Activated CD4-positive, alpha-beta T cell treated with anti-CD3 and anti-CD28 coated beads for 4 hours (primary cell): ENCODE measurements at places on chromosomes 12 and 14.

GRCh38 chr12:53798575-53798974 is 46.8 kb upstream of the CISTR start:
- DNase-seq: no peak

- DNase-seq: no peak
These were observed 228.6 kb downstream of the DPF3 start for GRCh38 chr14:72665259-72665658.

DNA sequence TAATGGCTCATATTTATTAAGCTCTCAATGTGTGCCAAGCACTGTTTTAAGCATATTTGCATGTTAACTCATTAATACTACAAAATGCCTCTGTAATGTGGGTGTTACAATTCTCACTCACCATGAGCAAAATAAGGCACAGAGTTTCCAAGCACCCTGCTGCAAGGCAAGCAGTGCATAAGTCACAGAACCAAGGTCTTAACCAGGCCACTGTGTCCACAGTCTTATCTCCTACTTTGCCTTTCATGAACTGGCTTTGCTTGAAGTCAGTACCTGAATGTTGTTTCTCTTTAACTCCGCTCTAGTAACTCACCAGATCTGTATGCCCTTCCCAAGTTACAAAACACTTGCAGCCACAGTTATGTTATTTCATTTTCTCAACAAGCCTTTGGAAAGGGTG is 1372.7 kb downstream of the AACS start:
- DNase-seq: no peak

- DNase-seq: no peak
These were observed 133.0 kb upstream of the PZP start for GRCh38 chr12:9341260-9341585.

DNA sequence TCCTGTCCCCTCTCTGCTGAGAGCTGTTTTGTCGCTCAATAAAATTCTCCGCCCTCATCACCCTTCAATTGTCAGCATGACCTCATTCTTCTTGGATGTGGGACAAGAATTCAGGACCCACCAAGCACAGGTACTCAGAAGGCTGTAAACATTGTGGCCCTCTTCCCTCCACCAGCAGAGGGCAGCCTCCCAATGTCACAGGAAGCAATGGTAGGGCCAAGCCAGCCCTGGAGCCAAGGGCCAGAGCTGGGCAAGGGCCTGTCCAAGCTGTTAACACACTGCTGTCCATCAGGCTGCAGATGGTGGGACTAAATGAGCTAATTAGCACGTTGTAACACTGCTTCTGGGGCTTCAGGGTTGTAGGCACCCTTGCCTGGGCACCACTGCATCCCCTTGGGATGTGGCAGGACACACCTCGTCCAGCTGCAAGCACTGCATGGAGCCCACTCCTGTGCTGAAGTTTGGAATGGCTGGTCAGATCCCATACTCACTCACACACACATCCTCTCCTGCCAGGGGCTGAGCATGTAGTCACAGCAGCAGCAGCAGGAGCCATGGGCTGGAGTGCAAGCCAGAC is 62.7 kb upstream of the HECTD1 start:
- DNase-seq: no peak

DNA sequence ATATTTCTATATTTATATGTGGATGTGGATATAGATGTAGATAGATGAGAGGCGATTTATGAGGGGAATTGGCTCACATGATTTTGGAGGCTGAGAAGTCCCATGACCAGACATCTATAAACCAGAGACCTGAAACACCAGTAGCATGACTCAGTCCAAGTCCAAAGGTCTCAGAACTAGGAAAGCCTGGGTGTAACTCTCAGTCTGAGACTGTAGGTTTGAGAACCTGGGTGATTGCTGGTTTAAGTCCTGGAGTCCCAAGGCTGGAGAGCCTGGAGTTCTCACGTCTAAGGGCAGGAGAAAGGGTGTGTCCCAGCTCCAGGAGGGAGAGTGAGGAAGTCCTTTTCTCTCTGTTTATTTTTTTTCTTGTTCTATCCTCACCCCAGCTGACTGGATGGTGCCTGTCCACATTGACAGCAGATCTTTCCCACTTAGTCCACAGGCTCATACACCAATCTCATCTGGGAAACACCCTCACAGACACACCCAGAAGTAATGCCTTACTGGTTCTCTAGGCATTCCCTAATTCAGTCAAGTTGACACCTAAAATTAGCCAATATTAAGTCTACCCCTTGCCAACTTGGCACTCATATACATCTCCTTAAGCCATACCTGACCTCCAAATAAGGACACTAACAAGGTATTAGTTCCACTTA is 45.4 kb downstream of the EMP1 start:
- no peak for DNase-seq

- no peak for DNase-seq
These were observed 66.5 kb downstream of the BHLHE41 start for GRCh38 chr12:26058308-26058707.

DNA sequence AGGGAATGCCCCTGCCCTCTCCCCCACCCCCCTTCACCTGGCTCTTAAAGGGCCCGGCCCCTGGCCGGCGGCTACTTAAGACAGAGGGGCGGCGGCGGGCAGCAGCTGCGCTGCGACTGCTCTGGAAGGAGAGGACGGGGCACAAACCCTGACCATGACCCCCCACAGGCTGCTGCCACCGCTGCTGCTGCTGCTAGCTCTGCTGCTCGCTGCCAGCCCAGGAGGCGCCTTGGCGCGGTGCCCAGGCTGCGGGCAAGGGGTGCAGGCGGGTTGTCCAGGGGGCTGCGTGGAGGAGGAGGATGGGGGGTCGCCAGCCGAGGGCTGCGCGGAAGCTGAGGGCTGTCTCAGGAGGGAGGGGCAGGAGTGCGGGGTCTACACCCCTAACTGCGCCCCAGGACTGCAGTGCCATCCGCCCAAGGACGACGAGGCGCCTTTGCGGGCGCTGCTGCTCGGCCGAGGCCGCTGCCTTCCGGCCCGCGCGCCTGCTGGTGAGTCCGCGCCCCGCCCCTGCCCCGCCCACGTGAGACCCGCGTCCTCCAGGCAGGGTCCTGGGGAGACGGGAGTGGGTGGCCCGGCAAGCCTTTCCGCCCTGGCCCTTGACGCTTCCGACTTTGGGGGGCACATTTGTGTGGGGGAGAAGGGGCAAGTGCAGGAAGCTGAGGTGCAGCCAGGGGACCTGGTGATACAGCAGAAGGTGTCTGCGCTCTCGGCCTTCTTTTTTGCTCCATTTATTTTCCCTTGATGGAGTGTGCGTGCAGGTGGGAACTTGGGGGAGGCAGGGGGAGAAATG is at the start of gene IGFBP6:
Gene IGFBP6, plus strand, starts transcription at position 104 of the 790 bp plus-strand sequence. Its CDS starts 51 bp downstream, at position 155.
- DNase-seq: peak; percentile 41

DNA sequence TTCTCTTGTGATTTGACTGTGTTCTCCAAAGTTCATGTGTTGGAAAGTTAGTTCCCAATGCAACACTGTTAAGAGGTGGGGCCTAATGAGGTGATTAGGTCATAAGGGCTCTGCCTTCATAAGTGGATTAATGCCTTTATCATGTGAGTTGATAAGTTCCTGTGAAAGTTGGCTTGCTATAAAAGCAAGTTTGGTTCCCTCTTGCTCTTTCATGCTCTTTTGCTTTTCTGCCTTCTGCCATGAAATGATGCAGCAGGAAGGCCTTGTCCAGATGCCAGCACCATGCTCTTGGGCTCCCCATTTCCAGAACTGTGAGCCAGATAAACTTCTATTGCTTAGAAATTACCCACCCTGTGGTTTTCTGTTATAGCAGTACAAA is 41.9 kb downstream of the SLC16A7 start:
- DNase-seq: no peak

GRCh38 chr12:58441483-58441882 is 478.8 kb downstream of the LRIG3 start:
- no peak for DNase-seq

DNA sequence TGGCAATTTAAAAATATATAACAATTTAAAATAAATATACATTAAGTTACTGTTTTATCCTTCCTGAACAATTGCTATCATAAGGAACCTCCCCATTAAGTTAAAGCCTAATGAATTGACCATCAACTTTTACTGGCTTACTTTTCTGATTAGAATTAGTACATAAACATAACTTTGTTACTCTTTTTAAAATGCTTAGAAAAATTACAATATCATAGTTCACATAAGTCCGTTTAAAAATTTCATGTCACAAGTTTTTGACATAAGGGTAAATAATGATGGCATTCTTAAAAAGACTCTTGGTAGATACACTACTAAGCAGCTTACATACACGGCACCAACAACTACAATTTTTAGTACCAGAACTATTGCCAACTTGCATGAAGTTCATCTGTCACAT is 1308.6 kb downstream of the FSCB start:
- no peak for DNase-seq
